K562 (cell line): ENCODE measurements at places on chromosomes 7 and 10. TPM values are rescaled to one million over a fixed set of nuclear protein-coding genes. Genes with fewer than 3 reads are reported as not detected.

Gene KLHDC10
- 24.2 and 25.4 TPM in 2 replicates for polyA plus RNA-seq

Gene CACNA2D1
- not detected in 2 replicates for polyA plus RNA-seq

Gene ABCB4
- 0.34 and 0.72 TPM in 2 replicates for polyA plus RNA-seq

Gene AMZ1
- not detected in 2 replicates for polyA plus RNA-seq

Gene DMBT1
- polyA plus RNA-seq: not detected in 2 replicates

Gene GFRA1
- not detected in 2 replicates for polyA plus RNA-seq

Gene MCU
- polyA plus RNA-seq: 25.6 and 26.3 TPM in 2 replicates

Gene CCDC3
- not detected in 2 replicates for polyA plus RNA-seq

Gene CABCOCO1
- not detected in 2 replicates for polyA plus RNA-seq

Gene LOXL4
- 0.05 and 0.07 TPM in 2 replicates for polyA plus RNA-seq

Gene RASA4B
- 2.4 and 2.5 TPM in 2 replicates for polyA plus RNA-seq

Gene BTBD16
- not detected in 2 replicates for polyA plus RNA-seq

Gene KCND2
- polyA plus RNA-seq: not detected in 2 replicates

Gene CAPZA2
- polyA plus RNA-seq: 93.3 and 121 TPM in 2 replicates

Gene GIMAP7
- polyA plus RNA-seq: not detected in 2 replicates

Gene SLC13A1
- not detected in 2 replicates for polyA plus RNA-seq

Gene RADIL
- polyA plus RNA-seq: 4.2 and 5.4 TPM in 2 replicates

Gene ORAI2
- polyA plus RNA-seq: 16.7 and 18.9 TPM in 2 replicates

Gene CALHM3
- polyA plus RNA-seq: not detected in 2 replicates

Gene SPRN
- not detected in 2 replicates for polyA plus RNA-seq

Gene ANKRD2
- not detected in 2 replicates for polyA plus RNA-seq

Gene GNGT1
- polyA plus RNA-seq: 0.65 TPM in 1 of 2 replicates, not detected in the other

Gene TMEM196
- not detected in 2 replicates for polyA plus RNA-seq

Gene ACBD7
- 0.93 and 1.1 TPM in 2 replicates for polyA plus RNA-seq

Gene MUC3A
- 0.25 and 0.53 TPM in 2 replicates for polyA plus RNA-seq

Gene FXYD4
- polyA plus RNA-seq: 0.94 TPM in 1 of 2 replicates, not detected in the other

Gene TAS2R5
- polyA plus RNA-seq: 2.1 and 2.2 TPM in 2 replicates

Gene NUTM2A
- 1.4 and 1.6 TPM in 2 replicates for polyA plus RNA-seq

Gene KIAA1549
- 0.04 and 0.05 TPM in 2 replicates for polyA plus RNA-seq

Gene WEE2
- polyA plus RNA-seq: not detected in 2 replicates
